ENCODE measurements at places on chromosomes 12 and 14.
A peak's percentile ranks its signal among the peaks of the same experiment; 100 is the strongest.

- no peak for DNase-seq
Observed at GRCh38 chr14:87874676-87875075, 118.3 kb downstream of the GALC start.

GRCh38 chr12:68290126-68290525 lies 36.7 kb upstream of the IL22 start:
- no peak for DNase-seq

DNA sequence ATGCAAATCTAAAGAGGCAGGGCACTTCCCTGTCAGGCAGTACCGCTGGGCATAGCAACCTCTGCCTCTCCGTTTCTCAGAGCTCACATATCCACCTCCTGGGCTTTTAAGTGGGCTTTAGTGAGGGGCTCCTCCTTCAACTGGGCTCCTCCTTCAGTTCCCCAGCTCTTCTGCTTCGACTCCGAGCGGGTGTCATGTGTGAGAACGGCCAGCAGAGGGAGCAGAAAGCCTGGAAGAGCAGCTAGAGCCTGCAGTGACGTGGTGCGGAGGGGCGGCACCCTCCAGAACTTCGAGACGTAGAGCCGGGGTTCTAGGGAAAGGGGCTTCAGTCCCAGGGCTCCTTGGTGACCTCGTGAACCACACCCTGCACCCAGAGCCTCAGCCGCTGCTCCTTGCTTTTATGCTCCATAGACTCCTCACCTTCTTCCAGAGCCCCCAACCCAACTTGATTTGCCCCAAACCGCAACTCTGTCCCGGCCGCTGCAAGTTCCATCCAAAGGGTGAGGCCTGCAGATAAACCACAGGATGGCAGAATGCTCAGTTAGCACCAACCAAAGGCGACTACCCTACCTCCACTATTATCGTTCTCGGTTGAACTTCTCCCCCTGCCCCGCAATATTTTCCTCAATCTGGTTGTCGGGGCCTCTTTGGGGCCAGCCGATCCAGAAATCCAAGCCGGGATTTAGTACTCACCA lies 383 bp upstream of the GLI1 start:
- DNase-seq = peak; percentile 97

GRCh38 chr12:116492703-116493324 lies 66.4 kb upstream of the MAP1LC3B2 start:
- DNase-seq = no peak

DNA sequence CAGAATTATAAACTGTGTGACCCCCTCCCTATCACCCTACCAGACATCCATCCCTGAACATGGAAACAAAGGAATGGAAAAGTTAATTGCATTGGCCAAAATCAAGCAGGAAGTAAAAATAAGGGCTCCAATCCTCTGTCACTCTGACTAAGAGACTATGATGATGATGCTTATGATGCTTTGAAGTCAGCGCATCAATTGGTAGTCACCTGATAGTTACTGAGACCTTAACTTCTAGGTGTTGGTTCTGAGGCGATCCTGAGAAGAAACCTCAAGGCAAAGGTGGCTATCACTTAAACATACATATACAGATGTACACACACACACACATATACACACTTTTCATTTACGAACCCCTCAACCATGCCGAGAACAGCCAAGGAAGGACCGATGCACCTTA lies 6.6 kb downstream of the ITPR2 start:
- no peak for DNase-seq

Measured in testis (tissue), 5 donors.